ENCODE measurements at places on chromosomes 6 and 20. TPM values are rescaled to one million over a fixed set of nuclear protein-coding genes. Genes with fewer than 3 reads are reported as not detected.

The BAK1 gene
- 55.4 TPM for total RNA-seq

The OTOR gene
- total RNA-seq: not detected

The VSX1 gene
- not detected for total RNA-seq

The HSPA1L gene
- total RNA-seq: 3.1 TPM

The NMBR gene
- not detected for total RNA-seq

The MRPL14 gene
- total RNA-seq: 31.6 TPM

The LAMA4 gene
- not detected for total RNA-seq

Data from activated T-cell treated with anti-CD3 and anti-CD28 coated beads, Interleukin-2, amount 50 U/mL, for 72 hours (primary cell).